ENCODE measurements at places on chromosomes 4 and X.

DNA sequence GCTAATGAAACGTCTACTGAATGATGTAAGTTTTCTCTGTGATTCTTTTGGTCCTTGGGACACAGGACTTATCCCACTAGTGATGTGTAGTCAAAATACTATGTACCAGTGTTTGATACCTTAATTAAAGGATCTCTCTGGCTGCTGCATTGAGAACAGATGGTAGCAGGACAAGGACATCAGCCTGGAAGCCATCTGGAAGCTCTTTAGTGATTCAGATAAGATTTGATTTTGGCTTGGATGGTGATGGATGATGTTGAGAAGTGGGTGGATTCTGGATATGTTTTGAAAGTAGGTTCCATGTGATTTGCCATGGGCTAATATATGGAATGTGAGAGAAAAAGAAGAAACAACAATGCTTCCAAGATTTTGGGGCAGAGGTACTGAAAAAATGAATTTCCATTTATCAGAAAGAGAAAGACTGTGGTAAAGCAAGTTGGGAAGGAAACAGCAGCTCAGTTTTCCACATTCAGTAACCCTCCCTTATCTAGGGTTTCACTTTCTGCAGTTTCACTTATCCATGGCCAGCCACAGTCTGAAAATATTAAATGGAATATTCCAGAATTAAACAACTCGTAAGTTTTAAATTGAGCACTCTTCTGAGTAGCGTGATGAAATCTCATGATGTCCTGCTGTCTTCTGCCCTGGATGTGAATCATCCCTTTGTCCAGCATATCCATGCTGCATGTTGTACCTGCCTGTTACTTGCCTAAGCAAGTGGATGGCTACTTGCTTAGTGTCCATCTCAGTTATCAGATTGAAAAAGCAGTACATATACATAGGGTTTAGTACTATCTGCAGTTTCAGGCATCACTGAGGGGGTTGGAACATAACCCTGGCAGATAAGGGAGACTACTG, 15.6 kb downstream of the CD38 start:
- no peak for ATAC-seq

GRCh38 chr4:2390146-2390545, 28.3 kb downstream of the ZFYVE28 start:
- no peak for ATAC-seq

DNA sequence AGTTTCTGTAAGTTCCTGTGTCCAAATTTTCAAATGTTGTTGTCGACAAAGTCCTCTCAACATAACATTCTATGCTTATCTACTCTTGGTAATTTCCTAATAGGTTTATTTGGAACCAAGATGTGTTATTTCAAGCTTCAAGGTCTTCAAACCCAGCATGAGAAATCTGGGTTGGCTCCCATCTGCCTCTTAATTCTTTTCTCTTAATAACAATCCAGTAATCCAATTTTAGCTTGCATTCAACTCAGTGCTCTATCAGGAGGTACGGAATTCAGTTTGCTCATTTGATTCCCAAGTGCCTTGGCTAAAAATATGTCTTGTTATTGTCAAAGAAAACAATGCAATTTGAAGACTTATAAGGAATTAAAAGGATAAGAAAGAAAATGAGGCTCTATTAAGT, 235.5 kb upstream of the MID1 start:
- ATAC-seq: no peak

GRCh38 chrX:57282568-57282967, 3.9 kb upstream of the FAAH2 start:
- no peak for ATAC-seq

DNA sequence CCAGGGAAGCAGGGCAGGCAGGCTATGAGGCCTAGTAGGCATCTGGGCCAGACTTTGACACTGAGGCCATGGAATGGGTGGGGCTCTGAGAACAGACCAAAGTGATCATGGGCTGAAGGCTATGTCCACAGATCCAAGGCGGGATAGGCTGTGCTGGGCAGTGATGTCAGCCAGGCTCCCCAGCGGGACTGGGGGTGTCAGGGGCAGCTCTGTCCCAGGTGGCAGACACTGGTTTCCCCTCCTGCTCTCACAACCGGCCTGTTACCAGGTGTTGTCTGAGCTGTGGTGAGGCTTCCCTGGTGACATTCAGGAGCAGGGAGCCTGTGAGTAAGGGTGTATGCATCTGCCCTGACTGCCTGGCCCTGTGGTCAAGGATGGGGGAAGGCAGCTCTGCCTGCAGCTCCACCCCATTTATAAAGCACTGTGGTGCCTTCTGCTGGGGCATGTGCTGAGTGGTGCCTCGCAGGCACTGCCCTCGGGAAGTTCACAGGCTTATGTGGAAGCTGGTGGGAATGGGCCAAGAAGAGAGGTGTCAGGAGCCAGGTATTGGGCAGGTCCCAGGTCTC, 2.9 kb downstream of the IL9R start:
- no peak for ATAC-seq

GRCh38 chrX:21725496-21725895, 32.4 kb downstream of the SMPX start:
- ATAC-seq: no peak

- ATAC-seq: no peak
Observed at GRCh38 chrX:17549107-17549651, 174.2 kb downstream of the NHS start.

DNA sequence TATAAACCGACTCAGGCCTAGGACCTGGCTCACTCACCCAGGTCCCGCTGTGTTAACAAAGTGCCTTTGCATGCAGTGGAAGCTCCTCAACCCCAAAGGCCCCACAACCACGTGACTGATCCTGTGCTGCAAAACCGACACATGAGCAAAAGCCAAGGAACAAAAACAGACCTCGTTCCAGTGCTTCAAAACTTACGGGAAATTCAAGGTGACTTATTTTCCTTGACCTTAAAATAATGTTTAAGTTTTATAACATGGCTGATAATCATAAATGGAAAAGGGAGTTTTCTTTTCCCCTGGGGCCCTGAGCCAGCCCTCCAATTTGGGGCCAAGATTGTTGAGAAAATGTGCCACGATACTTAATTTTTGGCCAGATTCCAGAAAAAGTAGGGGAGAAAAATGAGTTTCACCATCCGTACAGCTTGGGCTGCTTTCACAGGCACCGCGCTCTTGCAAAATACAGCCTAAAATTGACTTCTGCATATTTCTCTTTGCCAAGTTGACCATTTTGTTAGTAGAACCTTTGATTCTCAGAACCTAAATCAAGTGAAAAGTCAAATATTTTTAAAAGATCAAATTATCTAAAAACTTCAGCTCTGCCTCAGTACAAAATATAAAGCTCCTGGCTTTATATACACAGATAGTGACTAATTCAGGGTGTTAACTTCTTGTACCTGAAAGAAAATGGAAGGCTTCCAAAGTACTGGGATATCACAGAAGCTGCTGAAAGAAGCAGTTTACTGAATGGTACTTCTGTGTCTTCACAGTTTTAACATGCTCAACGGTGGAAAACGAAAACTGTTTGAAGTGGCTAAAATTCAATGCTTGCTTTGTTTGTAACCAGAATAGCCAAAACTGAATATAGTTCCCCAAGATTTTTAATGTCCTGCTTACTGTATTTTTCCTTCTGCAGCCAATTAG, 93.8 kb downstream of the APBB2 start:
- ATAC-seq: peak; percentile 76

GRCh38 chr4:138595731-138596460, 353.7 kb upstream of the SLC7A11 start:
- ATAC-seq: no peak

DNA sequence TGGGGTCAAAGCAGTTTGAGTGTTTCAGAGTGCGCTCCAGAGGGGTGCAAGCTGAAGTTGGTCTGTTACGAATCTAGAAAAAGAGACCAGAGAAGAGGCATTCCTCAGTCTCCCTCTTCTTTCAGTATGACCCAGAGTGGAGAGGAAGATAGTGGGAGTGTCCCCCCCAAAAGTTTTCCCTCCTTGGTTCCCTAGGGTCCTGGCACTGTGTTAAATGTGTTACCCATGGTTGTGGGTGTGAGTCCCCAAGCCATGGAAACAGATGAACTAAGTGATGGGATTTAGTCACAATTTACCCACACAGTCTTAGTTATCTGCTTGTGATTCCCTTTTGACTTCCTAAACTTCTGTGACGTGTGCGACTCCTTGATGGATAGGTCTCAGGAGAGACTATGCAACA, 27.0 kb upstream of the NAF1 start:
- no peak for ATAC-seq

DNA sequence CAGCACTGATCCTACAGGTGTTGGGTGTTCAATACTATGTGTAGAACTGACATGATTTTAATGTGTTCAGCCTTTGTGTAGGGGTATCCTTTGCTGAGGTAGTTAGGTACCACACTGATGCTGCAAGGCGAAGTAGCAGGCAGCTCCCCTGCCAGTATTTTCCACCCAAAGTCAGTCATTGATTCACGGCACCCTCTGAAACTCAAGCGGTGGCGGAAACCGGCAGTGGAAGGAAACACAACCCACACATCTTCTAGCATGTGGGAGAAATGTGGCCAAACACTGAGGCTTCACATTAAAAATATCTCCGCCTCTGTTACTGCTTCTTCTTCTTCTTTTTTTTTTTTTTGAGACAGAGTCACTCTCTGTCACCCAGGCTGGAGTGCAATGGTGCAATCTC, 126.3 kb downstream of the AASDH start:
- no peak for ATAC-seq

- ATAC-seq: no peak
Observed at GRCh38 chrX:2577844-2578466, 77.2 kb upstream of the DHRSX start.

DNA sequence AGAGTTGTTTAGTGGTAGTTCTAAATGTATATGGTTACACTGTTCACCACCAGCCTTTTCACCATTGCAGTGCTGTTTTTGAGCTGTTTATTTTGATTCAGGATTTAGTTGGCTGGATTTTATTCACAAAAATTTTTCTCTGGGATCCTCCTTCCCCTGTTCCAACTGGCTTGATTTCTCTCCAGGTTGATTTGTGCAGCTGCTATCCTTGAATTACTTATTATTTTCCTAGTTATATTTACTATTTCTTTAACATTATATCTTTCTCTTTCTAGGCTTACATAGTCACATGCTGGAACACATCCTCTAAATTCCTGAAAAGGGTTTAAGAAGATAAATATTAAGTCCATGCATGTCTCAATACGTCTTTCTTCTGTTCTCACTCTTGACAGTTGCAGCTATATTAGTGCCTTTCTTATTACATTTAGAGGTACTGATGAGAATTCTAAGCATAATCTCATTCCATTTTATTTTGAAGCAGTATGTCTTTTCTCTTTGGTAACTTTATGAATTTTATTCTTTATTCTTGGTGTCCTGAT, 82.2 kb downstream of the SUPT20HL2 start:
- ATAC-seq: peak; percentile 57

- no peak for ATAC-seq
Observed at GRCh38 chr4:94403751-94404150, 48.0 kb upstream of the PDLIM5 start.

DNA sequence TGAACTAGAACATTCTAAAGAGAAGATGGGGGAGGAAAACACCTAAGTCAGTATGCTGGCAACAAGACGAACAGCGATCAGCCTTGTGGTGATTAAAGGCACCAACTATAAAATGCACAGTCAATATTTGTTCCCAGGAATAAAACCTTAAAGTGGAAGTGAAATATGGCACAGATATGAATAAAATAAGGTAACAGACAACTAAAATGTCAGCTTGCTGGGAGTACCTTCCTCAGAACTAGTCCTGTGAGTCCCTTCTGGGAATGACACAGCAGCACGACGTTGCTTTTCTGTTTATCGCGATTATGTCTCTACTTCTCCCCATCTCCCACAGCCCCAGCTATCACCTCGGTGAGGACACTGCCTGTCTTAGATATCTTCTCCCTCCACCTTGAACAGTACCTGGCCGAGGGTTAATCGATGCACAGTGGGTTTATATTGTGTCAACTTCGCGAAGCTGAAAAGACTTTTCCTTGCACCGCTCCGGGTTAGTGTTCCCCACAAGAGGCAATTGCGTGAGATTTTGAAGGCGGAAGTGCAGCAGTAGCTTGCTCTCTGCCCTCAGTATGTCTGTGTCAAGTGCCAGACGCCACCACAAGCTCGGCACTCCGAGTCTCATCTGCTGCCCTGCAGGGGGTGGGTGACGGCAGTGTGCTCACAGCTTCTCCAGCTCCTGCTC, 17.4 kb downstream of the MTNR1A start:
- no peak for ATAC-seq

DNA sequence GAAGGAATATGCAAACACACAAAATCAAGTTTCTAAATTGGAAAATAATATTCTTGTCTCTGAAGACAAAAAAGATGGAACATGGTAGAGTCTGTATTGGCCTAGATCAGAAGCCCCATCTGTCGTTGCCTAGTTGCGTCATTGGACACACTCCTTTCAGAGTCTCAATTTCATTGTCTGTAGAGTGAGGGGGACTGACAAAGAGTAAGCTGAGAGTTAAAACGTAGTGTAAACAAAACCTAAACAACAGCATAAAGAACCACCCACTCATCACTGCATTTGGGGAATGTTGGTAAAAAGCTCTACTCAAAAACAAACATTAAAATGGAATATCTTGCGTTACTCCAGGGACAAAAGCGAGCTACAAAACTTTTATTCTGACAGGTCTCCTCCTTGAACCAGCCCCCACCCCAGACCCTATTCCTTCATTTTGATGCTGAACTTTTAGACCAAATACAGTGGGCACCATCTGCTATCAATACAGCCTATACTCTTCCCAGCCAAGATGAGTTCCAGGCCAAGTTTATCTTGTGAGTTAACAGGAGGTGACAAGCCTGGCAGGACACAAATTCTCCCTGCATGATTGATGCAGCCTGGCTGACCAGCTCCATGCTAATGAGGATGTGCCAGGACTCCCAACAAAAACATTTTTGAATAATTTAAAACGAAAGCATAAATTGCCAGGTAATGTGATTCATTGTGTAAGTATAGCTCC, 125.2 kb downstream of the COL25A1 start:
- no peak for ATAC-seq

DNA sequence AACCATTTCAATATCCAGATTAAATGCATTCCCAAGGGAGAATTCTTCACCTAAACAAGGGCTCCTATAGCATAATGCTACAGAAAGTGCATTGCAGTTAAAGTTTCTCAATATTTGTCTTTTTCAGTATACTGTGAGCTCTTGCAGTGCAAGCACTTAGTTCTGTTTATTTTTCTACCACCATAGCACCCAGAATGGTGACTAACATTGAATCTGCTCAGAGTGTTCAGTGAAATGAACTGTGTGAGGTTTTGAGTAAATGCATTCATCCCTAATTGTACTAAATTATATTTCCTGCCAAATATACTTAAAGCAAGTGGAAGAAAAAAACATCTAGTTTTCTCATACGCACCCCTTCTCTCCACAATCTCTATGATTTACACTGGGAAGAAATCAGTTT, 383.9 kb downstream of the PCDH7 start:
- ATAC-seq: no peak

- ATAC-seq: no peak
Observed at GRCh38 chrX:24464498-24464835, 619 bp upstream of the PDK3 start.

- peak; percentile 58 for ATAC-seq
Observed at GRCh38 chr4:1752284-1753041, 31.1 kb downstream of the TACC3 start.

DNA sequence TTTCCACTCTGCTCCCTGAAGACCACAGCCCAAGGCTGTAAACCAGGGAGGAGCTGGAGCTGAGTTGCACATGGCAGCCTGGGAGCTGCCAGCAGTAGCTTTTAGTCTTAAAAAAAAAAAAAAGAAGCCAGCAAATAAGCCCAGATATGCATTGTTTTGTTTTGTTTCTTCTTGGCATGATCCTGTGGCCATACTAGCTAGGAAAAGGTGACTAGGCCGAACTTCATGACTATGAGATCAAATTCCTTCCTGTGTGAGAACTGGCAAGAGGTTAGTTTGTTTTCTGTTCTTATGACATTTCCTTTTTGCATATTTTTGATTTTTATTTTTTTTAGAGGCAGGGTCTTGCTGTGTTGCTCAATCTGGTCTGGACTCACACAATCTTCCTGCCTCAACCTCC, 323.3 kb downstream of the DCTD start:
- no peak for ATAC-seq

GRCh38 chr4:138090918-138091676, 151.1 kb downstream of the SLC7A11 start:
- no peak for ATAC-seq
